Activated T-cell treated with anti-CD3 and anti-CD28 coated beads, Interleukin-2, amount 50 U/mL, for 1 hour (primary cell): ENCODE measurements at places on chromosomes 2 and 18.
A peak's percentile ranks its signal among the peaks of the same experiment; 100 is the strongest.

DNA sequence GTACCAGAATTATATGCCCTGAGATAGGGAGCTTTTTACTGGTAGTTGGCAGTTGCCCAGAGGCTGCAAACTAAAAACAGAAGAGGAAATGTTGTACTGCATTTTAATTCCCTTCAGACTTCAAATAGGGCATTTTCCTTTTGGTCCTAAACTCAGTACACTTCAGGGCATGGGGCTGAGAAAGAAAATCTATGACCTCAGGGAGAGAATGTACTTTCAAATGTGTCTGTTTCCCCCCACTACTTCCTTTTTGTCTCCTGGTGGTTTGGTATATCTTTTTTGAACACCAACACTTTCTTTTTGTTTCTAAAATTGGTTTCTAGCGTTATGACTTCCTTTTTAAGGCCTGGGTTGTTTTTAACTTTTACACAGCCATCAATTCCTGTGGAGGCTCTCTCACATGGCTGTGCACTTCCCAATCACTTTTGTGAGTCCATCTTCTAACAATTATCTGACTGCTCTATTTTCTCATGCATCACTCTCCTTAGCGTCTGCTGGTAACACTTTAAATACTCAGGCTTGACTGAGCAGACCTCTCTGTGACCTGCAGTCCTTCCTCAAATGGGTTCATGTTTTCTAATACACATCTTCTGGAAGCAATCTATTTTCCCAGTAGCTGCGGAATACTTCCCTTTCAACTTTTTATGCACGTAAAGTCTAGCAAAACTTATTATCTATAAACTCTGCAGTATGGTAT is 596.0 kb downstream of the LRP1B start:
- DNase-seq: no peak

GRCh38 chr18:10015288-10015701 is 101.5 kb downstream of the VAPA start:
- no peak for DNase-seq

DNA sequence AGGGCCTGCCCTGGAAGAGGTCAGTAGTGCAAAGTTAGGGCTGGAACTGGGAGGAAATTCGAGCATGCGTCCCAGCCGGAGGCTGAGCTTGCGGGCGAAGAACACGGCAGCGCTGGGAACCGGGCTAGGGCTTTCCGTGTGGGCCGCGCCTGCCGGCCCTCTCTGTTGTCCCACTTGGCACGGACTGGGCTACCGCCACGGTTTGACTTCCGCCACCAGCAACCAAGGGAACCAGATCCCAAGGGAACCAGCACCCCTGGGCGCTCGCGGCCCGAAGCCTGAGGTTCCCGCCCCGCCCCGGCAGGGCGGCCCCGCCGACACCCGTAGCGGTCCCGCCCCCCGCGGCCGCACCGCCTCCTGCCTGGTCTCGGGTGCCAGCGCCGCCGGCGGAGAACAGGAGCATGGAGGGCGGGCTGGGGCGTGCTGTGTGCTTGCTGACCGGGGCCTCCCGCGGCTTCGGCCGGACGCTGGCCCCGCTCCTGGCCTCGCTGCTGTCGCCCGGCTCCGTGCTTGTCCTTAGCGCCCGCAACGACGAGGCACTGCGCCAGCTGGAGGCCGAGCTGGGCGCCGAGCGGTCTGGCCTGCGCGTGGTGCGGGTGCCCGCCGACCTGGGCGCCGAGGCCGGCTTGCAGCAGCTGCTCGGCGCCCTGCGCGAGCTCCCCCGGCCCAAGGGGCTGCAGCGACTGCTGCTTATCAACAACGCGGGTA is at the start of gene SPR:
TSS of gene SPR (plus strand) at position 377 of the 708 bp plus-strand sequence. CDS start at position 402, 25 bp downstream.
- DNase-seq: peak; percentile 64

- DNase-seq: no peak
Measured at GRCh38 chr2:176614049-176614448, 344.8 kb downstream of the MTX2 start.

DNA sequence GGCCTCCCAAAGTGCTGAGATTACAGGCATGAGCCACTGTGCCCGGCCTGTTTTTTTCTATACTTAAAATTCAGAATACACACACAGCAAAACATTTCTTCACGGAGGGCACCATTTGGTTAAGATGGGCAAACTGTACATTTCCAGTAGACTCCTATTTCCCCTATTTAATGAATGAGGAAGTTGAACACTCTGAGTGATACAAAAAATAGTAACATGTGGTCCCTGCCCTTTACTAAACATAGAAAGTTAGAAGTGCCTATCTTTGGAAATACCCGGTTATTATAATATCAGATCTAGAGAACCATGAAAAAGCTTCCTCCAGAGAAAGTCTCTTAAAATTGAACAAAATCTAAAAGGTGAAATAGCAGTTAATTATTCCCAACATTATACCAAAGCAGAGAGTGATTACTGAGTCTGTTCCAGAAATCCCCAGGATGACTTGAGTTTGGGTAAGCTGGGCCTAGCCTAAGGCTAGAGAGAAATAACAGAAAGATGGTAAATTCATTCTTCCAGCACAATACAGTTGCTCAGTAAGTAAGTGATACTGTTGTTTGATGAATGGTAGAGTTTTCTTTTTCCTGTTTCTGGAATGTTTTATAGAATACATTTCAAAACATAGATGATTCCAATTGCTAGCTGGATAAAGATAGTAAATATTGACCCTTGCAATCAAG is 23.3 kb upstream of the RMC1 start:
- DNase-seq: no peak

GRCh38 chr2:176514805-176515500 is 245.7 kb downstream of the MTX2 start:
- no peak for DNase-seq

DNA sequence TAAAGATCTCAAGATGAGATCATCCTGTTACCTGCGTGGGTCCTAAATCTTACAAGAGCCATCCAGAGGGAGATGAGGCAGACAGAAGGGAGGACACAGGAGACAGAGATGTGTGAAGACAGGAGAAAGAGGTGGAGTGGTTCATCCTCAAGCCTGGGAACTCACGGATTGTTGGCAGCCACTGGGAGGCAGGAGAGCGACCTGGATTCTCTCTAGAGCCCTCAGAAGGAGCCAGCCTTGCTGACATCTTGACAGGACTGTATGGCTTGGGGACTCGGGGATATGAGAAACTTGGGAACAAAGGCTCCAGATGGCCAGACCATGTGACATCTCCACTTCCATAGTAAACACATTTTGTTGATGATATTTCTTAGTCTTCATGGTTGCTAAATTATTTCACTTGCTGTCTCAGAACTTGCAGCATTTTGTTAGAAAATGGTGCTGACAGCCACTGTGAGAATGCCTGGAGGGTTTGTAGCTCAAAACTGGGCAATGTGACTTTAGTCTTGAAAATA is 57.8 kb upstream of the MC2R start:
- DNase-seq: no peak

- DNase-seq: no peak
Measured at GRCh38 chr2:74824679-74825078, 9.2 kb upstream of the HK2 start.

- no peak for DNase-seq
Measured at GRCh38 chr2:65053199-65053598, 3.0 kb upstream of the CEP68 start.

DNA sequence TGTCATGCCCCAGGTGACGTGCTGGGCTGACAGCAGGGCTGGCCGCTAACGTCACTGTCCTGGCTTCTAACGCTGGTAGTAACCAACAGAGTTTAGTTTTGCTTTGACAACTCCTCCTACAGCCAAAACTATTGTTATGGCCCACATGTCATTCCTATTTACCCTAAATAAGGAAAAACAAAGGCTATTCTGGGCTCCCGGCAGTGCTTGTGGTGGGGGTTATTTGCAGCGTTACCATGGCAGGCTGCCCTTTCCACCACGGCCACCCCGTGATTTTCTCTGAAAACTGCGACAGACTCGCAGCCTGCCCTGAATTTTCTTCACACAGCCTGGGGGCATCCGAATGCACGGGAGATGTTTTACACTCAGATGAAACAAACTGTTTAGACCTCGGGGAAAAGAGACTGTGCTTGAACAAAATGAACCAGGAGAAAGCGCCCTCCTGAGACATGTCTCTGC is 115.2 kb downstream of the FAM210A start:
- no peak for DNase-seq

GRCh38 chr2:11080253-11081115 is 74.8 kb upstream of the SLC66A3 start:
- no peak for DNase-seq

GRCh38 chr2:86147793-86148192 is 41.8 kb downstream of the PTCD3 start:
- no peak for DNase-seq

GRCh38 chr18:8994603-8995002 is 107.9 kb upstream of the NDUFV2 start:
- no peak for DNase-seq

DNA sequence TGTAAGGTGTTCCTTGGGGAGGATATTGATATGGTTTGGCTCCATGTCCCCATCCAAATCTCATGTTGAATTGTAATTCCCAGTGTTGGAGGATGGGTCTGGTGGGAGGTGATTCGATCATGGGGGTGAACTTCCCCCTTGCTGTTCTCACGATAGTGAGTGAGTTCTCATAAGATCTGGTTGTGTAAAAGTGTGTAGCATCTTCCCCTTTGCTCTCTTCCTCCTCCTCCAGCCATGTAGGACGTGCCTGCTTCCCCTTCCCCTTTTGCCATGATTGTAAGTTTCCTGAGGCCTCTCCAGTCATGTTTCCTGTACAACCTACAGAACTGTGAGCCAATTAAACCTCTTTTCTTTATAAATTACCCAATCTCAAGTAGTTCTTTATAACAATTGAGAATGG is 458.7 kb downstream of the LPIN1 start:
- no peak for DNase-seq

DNA sequence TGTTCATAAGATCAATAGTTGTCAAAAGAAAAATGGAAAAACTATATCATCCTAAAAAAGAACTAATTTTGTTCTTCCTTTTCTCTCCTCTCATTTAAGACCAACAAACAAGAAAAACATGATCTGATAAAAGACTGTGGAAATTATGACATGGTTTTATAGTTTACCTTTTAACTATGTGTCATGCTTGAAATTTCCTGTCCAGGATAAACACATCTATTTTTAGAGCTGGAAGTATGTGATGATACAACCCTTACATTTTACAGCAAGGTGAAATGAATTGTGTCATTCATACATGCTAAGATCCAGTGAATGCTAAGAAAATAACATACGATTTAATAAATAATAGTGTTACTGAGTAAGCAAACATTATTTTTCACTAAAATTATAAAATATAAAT is 89.9 kb downstream of the GULP1 start:
- no peak for DNase-seq

GRCh38 chr2:199901942-199902341 is 9.2 kb upstream of the C2orf69 start:
- DNase-seq: no peak

- DNase-seq: no peak
Measured at GRCh38 chr18:7750095-7750663, 183.1 kb downstream of the PTPRM start.

DNA sequence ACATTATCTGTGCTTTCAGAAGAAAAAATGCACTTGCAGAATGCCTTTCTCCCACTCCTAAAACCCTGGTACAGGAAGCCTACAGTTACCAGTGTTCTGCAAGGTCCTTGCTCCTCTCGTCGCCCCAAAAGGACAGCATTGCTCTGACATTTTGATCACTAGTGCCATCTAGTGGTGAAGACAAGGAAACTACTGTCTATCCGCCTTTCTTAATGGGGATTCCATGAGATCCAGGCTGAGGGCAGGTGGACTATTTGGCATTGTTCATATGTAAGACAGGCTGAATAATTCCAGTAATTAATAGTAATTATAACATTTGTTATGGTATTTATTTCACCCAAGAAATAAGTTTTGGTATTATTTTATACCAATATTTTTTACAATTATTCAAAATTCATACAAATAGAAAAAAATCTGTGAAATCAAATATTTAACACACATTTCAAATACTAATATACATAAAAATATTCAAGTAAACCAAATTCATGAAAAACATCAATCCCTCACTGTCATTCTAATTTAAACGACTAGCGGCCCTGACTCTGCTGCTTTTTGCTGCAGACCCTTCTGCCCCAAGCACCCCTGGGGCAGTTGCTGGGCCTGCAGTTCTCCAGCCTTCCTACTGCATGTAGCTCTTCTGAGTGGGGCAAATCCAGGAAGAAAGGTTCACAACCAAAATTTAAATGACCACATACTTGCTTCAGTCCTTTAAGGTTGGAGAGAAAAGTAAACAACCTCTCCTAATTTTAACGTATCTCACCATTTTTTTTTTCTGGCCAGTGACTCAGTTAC is 19.0 kb downstream of the TPGS2 start:
- peak; percentile 21 for DNase-seq

DNA sequence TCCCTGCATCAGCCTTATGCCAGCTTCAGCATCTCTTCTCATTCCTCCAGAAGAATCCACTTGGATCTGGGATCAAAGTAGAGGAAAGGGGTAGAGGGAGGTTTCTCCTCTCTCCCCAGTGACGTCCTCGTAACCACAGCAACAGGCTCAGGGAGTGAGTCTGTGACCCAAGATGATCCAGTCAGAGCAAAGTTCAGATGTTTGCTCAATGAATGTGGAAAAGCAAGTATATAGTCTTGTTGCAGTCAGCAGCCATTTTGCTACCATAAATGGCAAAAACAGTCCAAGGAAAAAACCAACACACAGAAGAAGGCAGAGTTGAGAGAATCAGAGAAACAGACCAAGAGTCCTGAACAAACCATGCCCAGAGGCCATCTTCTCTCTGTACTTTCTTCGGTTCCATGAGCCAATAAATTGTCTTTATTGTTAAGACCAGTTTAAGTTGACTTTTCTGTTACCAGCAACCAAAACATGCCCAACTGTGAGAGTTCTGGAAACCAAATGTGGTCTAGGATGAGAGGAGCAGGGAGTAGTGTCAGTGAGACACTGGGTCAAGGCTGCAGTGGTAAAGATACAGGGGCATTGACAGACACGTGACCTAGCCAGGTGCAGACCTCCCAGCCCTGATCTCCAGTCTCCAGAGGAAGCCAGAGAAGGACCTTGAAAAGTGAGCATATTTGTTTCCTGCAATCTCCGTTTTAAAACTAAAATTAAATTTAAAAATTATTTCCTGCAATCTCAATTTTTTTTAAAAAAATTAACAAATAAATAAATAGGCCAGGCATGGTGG is 3.2 kb upstream of the CXCR1 start:
- no peak for DNase-seq

- no peak for DNase-seq
Measured at GRCh38 chr2:221322741-221323140, 249.4 kb downstream of the EPHA4 start.

GRCh38 chr2:195937176-195937575 is 131.5 kb downstream of the DNAH7 start:
- no peak for DNase-seq

GRCh38 chr18:64244571-64244970 is 95.7 kb upstream of the LINC00305 start:
- no peak for DNase-seq

DNA sequence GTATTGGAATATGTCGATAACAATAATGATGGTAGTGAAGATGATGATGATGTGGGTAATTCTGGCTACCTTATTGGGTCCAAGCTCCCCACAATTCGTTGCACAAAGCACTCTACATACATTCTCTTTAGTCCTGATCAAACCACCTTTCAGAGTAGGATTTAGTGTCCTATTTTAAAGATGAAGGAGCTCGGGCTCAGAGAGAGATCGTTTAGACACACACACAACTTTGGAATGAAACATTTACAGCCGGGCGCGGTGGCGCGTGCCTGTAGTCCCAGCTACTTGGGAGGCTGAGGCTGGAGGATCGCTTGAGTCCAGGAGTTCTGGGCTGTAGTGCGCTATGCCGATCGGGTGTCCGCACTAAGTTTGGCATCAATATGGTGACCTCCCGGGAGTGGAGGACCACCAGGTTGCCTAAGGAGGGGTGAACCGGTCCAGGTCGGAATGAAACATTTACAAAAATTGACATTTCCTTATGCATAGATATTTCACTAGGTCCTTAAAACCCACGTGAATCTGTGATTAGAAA is 50.7 kb downstream of the GREB1 start:
- DNase-seq: no peak

- DNase-seq: no peak
Measured at GRCh38 chr2:1823187-1824169, 79.2 kb upstream of the PXDN start.
